Stimulated activated CD8-positive, alpha-beta memory T cell treated with anti-CD3 and anti-CD28 coated beads, Interleukin-15, amount 100 ng/mL, for 1 hour (primary cell): ENCODE measurements at places on chromosomes 5 and 9.

GRCh38 chr5:62029303-62029702 lies 276.7 kb upstream of the KIF2A start:
- no peak for DNase-seq

- no peak for DNase-seq
Observed at GRCh38 chr5:87298692-87299362, 31.1 kb downstream of the RASA1 start.

DNA sequence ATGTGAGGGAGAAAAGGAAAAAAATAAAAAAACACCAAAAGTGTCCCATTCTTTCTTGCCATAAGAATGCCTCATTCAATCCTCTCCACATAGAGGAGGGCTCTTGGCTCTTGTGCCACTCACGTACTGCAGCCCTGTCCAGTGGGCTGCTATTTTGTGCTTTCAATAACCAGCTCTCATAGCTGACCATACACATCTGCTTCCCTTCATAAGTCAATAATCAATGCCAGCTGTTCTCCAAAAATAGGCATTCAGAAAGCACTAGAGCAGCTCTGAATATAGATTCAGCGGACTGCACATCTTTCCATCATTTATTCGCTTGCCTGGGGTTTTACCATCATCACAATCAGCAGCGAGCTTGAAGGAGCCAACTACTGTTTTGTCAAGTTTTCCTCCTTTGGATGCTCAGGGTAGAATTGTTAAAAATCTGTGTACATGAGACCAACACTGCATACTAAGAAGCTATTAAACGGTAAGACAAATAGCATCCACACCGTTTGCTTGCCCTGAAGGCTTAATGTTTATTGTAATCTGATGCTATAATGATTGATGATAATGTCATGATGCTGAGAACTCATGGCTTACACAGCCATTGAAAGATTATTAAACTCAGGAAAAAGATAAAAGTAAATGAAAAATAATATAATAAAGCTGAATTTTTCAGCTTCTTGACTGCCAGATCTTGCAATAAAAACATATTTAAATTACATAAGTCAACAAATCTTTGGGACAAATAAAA lies 80.0 kb downstream of the OXCT1 start:
- DNase-seq: no peak

DNA sequence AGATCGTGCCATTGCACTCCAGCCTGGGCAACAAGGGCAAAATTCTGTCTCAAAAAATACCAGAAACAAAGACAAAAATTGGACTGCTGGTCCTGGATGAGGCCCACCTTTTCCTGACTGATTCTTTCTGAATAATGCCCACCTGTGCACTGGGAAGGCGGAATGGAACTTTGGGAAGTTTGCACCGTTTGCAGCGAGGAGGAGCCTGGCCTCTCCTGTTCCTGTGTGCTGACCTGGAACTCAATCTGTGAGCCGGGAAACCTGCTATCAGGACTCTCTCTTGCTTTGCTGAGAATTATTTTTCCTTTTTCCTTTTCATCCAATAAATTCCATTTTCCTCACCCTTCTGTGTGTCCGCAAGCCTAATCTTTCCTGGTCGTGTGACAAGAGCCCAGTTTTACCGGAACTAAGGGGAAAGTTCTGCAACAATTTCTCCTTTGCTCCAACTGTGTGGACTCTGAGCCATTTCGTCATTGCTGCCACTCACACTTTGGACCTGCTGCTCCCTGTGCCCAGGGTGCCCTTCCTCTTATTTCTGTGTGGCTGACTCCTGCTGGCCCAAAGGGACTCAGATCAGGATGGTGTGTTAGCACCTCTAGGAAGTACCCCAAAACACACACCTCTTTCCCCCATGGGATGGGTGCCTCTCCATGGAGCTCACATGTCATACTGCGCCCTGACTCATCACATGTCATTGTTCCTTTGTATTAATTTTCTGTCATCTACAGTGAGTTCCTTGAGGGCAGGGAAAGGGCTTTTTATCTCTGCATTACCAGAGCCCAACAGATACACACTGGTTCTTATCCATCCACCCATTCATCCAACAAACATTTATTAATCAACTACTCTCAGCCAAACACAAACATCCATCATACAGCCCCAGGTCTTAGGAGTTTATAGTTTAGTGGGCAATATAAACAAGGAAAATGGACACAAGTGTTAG lies 4.7 kb upstream of the GLRX start:
- no peak for DNase-seq

GRCh38 chr5:178751286-178751685 lies 20.8 kb upstream of the ZNF354A start:
- DNase-seq: no peak

GRCh38 chr9:16136961-16137360 lies 584.1 kb downstream of the CCDC171 start:
- no peak for DNase-seq

GRCh38 chr5:173767574-173768266 lies 120.4 kb upstream of the CPEB4 start:
- no peak for DNase-seq

DNA sequence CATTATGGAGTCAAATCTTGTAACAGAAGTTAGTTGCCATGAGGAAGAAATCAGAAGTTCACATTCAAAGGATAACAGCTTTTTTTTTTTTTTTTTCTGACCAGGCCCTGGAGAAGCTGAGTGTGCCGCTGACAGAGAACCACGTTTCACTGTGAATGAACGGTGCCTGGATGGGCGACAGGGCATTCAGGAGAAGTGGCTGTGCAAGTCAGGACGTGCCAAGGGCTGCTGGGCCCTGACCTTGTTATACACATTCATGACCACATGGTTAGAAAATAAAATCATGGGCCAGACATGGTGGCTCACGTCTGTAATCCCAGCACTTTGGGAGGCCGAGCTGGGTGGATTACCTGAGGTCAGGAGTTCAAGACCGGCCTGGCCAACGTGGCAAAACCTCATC lies 91.6 kb downstream of the ANKH start:
- DNase-seq: no peak

- no peak for DNase-seq
Observed at GRCh38 chr5:91352831-91353695, 30.1 kb downstream of the ARRDC3 start.

GRCh38 chr9:105171589-105171988 lies 72.9 kb upstream of the SLC44A1 start:
- DNase-seq: no peak

GRCh38 chr5:181219262-181220177 lies 3.6 kb upstream of the TRIM41 start:
- no peak for DNase-seq

GRCh38 chr5:58107704-58108103 lies 352.2 kb downstream of the PLK2 start:
- DNase-seq: no peak

DNA sequence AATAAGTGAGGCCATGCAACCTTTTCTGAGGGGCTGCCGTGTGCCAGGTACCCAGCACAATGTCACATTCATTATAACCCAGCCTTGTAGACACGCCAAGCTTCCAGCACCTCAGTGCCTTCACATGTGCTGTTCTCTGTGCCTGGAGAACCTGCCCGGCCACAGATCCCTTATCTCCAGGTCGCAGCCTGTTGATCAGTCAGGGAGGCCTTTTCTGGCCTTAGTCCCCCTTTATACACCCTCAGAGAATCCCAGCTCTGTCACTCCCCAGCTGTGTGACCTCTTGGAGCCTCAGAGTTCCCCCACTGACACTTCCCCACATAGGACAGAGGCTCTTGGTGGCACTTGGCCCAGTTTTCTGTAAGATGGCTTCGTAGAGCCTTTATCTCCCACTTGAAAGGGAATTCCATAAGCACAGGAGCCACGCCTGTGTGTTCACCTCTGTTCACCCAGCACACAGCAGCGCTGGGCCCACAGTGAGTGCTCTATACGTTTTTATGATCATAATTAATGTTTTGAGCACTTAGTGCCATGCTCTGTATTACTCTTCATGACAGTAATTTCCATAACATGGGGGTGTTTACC lies 38.7 kb downstream of the NEURL1B start:
- DNase-seq: no peak

- no peak for DNase-seq
Observed at GRCh38 chr5:154221371-154221896, 30.9 kb downstream of the GALNT10 start.

DNA sequence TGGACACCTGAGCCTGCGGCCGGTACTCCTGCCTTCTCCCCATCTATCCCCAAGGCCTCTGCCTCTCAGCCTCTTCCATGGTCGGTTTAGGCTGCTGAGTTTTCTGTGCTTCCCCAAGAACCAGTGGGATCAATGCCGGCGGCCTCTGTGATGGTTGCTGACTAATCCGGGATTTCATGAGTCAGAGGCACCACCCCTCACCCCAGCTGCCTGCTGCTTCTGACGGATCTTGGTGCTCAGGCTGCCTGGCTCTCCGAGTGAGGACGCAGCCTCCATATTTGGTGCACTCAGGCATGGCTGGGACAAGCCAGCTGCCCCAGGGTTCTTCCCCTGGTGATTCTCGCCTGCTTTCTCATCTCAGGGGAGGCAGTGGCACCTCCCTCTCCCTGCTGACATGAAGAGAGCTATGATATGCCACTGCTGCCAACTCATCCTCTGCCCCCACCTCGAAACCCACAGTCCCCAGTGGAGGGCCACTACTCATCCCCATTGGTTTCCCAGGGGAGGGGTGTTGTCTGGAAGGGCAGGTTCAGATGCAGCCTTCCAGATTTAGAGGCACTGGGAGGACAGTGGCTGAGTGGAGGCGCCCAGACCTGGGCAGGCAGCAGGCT lies 3.3 kb upstream of the MAN1B1 start:
- DNase-seq: no peak

DNA sequence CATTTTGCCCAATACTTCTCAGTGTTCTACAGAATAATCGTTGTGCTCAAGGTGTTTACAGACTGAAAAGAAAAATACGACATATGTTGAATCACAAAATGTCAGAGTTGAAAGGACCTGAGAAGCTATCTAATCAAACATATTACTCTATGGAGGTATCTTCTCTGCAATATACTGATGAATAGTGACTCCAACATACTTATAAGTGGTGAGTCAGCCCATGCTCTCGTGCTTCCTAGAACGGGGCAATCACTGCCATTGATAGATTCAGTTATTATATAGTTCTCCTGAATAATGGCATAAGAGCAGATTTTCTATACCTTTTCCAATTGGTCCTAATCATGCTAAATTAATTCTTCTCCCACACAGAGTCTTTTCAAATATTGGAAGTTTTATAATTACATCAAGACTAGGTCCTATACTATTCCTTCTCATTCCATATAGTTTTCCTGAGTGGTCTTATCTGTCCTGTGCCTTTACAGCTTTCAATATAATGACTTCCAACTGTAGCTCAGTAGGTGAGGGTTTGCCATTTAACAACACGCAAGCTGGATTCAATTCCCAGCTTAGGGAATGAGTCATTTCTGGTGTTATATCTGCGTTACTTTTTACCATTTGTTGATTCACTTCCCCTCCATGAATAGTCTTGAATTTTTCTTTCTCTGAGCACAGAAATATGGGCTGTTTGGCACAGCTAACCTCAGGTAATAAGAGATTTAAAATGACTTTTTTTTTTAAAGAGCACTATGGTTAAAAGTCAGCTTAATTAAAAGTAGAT lies 81.1 kb downstream of the PLK2 start:
- DNase-seq: no peak

DNA sequence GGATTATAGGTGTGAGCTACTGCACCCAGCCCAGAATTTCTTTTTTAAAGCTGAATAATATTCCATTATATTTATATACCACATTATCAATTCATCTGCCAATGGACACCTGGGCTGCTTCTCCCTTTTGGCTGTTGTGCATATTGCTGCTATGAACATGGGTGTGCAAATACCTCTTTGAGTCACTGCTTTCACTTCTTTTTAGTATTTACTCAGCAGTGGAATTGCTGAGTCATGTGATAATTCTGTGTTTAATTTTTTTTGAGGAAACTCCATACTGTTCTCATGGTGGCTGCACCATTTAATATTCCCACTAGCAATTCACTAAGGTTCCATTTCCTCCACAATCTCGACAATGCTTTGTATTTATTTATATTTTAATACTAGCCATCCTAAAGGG lies 36.1 kb upstream of the KIF4B start:
- DNase-seq: no peak

GRCh38 chr5:132510076-132510475 lies 19.5 kb upstream of the IRF1 start:
- DNase-seq: no peak

DNA sequence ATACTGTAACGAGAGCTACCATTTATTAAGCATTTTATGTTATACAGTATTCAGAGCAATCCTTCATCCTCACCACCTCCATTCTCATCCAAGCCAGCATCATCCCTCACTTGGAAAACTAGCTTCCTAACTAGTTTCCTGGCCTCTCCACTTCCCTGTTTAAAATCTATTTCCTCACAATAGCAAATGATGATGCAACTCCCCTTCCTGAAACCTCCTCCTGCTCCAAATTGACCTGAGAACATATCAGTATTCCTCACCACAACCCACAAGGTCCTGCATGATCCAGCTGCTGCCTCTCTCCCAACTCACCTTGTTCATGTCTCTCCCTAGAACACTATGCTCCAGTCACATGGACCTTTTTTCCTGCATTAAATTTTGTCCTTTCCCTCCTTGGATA lies 4.3 kb upstream of the SLC36A2 start:
- DNase-seq: no peak

DNA sequence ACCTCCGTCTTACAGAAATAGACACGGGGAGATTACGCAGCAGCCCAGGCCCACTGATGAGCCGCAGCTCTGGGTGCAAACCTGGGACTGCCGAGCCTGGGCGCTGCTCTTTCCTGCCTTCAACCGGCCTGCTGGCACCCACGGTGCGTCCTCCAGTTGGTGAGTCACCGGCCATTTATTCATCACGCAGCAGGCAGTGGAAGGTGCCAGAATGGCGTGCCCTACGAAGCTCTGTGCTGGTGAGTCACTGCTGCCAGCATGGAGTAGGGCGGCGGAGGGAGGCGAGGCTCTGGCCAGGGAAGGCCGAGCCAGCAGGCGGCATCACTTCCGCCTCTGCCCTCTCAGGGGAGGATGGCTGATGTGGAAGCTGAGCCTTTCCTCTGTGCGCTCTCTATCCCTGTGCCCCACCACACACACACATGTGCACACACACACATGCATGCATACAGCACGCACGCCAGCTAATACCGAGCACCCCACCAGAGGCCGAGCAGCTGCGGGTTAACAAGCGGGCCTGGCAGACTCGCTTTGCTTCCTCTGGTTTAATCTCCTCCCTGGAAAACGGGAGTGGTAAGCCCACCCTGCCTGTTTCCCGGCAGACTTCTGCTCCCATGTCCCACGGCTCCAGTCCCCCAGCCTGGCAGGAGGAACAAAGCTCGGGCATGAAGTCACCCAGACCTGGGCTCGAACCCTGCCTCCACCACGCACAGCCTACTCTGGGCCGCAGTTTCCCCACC lies 39.2 kb downstream of the OLFM1 start:
- no peak for DNase-seq
